Spinal cord (tissue), 10 donors: ENCODE measurements at places on chromosomes 4 and X. TPM values are rescaled to one million over a fixed set of nuclear protein-coding genes. Genes with fewer than 3 reads are reported as not detected.

GRCh38 chrX:123230798-123231197 is 46.7 kb downstream of the GRIA3 start:
- no peak for DNase-seq

DNA sequence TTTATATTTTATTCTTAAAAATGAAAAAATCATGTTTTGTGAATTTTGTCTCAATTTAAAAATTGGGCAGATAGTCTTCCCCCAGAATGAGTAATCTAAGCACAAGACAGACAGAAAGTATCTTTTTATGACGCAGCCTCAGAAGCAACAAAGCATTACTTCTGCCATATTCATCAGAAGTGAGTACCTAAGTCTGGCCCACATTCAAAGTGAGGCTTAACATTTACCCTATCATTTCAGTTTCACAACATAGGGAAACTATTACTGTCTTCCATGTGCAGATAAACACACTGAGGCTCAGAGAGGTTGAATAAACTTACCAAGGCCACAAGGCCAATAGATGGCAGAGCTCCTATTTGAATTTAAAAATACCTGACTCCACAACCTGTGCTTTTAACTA is 4.4 kb upstream of the PRDX4 start:
- DNase-seq, result no peak

- DNase-seq, result no peak
Observed at GRCh38 chrX:50372966-50373365, 97.7 kb downstream of the DGKK start.

DNA sequence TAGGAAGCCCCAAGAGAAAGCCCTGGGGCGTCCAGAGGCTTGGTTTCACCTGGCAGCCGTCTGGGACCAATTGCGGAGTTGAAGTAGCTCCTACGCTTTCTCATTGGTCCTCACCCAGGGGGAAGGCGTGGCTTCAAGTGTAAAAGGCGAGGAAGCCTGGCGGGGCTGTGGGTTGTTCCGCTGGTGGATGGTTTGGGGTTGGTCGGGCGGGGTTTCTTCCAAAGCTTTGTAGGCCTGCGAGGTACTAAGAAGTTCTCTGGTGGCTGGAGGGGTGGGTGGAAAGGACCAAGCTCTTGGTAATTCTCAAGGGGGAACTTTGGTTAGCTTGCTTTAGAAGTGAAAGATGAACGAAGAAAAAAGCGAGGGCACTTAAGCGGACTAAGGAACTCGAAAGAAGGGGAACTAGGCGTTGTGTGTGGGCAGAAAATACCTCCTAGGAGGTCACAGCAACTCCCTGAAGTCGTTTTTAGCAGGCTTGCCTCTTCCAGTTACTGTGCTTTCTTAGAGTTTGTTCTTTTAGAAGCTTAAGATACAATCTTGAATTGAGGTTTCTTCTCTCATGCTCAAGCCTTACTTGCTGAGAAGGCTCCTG is 36.6 kb downstream of the CCNG2 start:
- DNase-seq, result no peak

The FRMPD3 gene
- 6.7 TPM for total RNA-seq

The TMPRSS11A gene
- total RNA-seq, result not detected

DNA sequence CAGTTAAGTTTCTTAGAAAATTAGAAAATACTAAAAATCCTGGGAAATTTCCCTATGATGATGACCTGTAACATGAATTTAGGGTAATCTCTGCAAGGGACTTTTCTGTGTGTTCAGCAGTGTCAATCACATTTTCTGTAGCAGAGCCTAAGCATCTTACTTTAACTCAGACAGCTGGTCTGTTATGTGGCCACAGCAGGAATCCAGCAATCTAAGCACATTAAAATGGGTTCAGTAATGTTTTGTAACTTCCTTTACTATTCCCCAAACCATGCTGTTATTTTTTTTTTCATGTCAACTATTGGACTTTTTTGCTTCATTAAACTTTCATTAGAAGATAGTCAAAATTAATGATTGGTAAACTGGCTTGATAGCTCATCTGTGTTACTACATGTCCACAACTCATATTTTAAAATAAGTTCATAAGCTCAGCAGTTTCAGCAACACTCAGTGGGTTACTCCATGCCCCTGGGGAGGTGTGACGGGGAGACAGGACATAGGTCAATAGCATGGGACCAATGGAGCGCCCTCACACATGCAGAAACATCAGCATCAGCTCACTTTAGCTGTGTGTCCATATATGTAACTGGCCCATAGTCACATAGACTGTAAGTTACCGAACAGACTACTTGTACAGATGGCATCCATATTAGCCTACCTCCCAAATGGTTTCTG is 168.0 kb upstream of the PACRGL start:
- no peak for DNase-seq

GRCh38 chr4:67593741-67594175 is 35.2 kb downstream of the STAP1 start:
- DNase-seq, result no peak

DNA sequence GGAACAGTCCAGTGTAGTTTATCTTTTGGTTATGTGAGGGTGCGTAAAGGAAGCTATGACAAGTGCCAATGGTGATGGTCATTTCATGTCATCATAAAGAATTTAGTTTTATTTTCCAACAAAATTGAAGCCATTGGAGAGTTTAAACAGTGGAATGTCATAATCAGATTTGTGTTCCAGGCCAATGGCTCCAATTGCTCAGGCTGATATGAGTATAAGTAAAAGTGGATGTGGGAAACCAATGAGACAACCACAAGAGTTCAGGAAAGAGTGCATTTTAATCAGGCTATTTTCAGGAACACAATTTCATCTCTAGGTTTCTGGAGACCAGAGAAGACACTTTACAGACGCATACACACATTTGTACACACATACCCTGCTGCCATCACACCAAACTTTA is 20.7 kb downstream of the SPANXC start:
- DNase-seq, result no peak

The UGT2B11 gene
- total RNA-seq, result 0.33 TPM

- DNase-seq, result no peak
Observed at GRCh38 chr4:1864076-1865008, 6.9 kb upstream of the NSD2 start.

The TMPRSS11B gene
- total RNA-seq, result not detected

- peak; percentile 61 for DNase-seq
Observed at GRCh38 chr4:112403101-112403945, 106.2 kb downstream of the ALPK1 start.

The SEC24D gene
- 27.9 TPM for total RNA-seq

The CXCL8 gene
- total RNA-seq, result 2.6 TPM

The NAP1L2 gene
- total RNA-seq, result 57.0 TPM

- no peak for DNase-seq
Observed at GRCh38 chr4:76659103-76659490, 224.1 kb downstream of the SHROOM3 start.

DNA sequence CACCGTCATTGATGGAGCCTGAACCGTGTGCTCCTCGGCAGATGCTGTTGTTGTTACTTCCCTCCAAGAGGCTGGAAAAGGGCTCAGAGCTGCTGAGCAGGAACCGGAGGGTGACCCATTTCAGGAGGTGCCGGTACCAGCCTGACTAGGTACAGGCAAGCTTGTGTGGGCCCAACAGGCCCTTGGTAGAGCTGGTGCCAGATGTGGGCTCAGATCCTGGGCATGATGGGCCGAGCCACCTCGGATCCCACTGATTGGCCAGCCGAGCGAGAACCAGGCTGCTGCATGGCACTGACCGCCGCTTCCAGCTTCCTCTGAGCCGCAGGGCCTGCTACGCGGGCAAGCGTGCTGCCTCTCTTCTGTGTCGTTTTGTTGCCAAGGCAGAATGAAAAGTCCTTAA is 33.7 kb downstream of the NOP14 start:
- DNase-seq, result no peak

DNA sequence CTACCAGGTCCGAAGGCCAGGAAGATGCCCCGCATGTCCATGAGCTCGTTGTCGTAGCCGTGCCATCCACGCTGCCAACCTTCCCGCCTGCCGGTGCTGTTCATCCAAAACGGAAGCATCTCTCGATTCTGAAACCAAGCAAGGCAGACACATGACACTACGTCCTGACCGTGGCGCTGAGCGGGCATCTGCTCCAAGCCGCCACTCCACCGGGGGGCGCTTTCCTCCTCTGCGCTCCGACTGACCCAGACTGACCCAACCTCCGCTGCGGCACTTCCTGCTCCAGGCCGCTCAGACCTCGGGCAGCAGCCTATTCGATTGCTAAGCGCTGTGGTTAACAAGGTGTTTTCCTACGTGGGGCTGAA is 120.5 kb downstream of the ENPP6 start:
- no peak for DNase-seq
